ENCODE measurements at places on chromosomes 11 and 22.

- peak; percentile 30 for DNase-seq
These were observed 85.0 kb upstream of the CLPB start for GRCh38 chr11:72519220-72519881.

DNA sequence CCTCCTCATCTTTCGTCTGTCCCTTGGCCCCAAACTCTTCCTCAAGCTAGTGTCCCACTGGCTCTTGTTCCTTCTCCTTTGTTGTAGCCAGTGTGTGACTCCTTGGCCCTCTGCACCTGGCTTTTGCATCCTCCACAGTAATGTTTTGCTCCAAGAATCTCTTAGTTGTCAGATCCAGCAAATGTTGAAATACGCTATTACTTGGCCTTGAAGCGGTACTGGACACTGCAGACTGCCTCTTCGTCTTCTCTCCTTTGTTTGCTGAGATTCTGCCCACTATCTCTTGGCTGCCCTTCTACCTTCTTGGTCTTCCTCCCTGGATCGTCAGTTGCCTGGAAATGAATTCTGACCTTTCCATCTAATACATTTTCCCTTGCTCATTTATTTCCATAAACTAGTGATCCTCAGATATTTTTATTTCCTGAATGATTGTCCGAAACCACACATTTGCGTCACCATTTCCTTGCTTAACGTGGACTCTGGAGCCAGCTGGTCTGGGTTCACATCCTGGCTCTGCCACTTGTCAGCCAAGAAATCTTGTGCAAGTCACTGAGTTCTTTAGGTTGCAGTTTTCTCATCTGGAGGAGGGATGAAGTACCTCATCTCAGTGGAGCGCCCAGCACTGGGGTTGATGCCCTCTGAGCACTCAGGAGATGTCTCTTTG, 113.6 kb downstream of the LDLRAD3 start:
- DNase-seq: no peak

GRCh38 chr11:97786961-97787360, 1233.8 kb upstream of the CNTN5 start:
- DNase-seq: no peak

GRCh38 chr11:19721176-19721575, 8.5 kb downstream of the NAV2 start:
- DNase-seq: no peak

DNA sequence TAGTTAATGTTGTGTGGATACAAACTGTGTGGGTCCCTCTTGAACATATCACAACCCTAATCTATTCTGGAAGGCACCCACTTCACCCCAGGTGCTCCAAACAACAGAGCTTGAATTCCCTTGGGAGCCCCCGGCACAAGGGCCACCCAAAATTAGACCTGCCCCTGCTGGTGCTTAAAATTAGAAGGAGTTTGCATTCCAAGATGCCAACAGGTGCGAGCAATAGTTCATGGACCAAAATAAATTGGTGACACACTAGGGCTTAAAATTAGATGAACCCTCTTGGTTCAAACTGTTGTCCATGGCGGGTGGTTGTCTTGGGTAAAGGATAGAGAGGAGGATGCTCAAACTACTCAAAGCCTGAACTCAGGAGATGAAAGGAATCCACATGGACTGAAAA, 291.5 kb downstream of the MN1 start:
- DNase-seq: no peak
